Stimulated activated CD4-positive, alpha-beta T cell treated with anti-CD3 and anti-CD28 coated beads, Interleukin-1b, Interleukin-23, amount 100 ng/mL, for 4 hours (primary cell): ENCODE measurements at places on chromosomes 3 and 15.

DNA sequence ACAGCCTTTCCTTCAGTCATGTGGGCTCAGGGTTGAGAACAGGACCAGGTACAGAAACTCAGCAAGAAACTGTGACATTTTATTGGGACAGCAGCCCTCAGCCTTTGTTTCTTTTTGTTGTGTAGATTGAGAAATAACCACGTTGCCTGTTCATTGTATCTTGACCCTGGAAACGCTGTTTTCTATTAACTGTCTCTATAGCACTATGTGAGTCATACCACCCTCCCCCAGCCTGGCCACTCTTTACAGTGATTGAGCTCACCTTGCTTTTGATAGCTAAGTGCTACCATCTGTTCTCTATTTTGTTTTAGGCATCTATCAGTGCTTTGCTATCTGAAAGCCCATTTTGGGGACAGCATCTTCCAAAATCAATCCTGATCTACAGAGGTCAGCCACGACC, 127.9 kb downstream of the CD47 start:
- no peak for DNase-seq

- no peak for DNase-seq
Observed at GRCh38 chr3:40524222-40524567, 565 bp upstream of the ZNF621 start.

GRCh38 chr3:453106-453505, 256.5 kb downstream of the CHL1 start:
- DNase-seq, result no peak

GRCh38 chr3:14406336-14406735, 3.9 kb downstream of the SLC6A6 start:
- no peak for DNase-seq

GRCh38 chr15:101617390-101617965, 34.7 kb downstream of the TM2D3 start:
- DNase-seq, result no peak

DNA sequence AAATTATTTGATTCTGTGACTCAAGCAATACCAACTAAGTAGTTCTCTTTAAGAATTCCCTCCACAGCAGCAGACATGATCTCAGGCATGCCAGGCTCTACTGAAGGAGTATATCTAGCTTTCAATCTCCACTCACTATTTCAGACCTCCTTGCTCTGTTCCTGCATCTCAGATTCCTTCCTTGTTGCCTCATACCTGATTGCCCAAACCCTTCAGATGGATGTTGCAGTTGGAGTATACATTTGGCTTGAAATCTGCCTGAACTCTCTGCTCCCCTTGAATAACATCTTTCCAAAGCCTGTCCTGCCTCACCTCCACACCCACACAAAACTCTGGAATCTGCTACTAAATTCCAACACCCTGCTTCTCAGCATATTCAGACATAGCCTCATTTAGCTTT, 19.8 kb upstream of the TM4SF4 start:
- no peak for DNase-seq

DNA sequence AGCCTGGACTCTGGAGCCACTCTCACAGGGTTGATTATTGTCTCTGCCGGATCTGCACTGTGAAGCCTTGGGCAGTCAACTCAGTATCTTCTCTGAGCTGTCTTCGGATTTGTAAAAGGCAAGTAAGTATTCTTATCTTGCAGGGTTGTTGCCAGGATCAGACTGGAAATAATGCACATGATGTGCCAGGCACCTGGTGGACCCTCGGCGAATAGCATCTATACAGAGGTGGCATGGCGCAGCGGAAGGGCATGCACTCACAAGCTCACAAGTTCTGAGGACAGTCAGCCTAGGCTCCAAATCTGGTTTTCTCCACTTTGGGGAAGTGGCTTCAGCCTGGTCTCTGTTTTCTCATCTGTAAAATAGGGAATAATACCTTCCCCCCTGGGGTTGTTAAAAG, 113.9 kb downstream of the SRGAP3 start:
- no peak for DNase-seq

DNA sequence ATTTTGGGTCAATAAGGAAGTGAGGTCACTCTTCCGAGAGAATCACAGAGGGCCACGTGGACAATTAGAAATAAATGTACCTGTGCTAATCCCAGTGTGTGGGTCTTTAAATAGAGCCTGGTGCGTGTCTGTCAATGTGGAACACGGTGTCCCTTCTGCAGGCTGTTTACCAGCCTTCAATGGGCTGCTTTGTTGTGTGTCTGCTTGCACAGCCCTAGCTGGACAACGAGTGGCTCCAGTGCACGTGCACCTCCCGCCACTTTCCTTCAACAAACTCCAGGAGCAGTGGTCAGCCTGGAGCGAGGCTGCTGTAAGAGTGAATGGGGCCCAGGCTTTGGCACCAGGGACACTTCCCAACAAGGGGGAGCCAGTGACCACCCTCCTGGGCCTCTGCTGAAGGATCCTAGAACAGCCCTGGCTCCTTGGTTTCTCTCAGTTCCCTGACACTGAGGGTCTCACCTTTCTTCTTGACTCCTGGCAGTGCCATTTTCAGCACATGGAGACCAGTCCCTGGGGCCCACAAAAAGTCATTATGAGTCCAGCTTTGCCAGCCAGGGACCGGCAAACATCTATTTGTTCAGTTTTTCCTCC, 76.1 kb downstream of the ISG20 start:
- no peak for DNase-seq

DNA sequence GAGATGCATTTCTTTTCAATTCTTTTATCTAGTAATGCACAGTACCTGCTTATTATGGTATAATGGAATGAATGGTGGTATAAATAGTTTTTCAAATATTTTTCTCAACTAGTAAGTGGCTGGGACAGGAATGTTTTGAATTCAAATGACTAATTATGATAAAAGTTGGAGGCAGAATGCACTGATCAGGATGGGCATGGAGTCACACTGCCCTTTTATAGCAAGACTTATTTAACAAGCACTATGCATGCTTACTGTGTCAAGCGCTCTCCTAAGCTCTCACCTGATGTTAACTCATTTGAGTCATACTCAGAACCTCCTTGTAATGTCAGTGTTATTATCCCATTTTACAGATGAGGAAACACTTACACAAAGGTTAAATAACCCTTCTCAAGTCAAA, 221.8 kb downstream of the FEZF2 start:
- DNase-seq, result no peak

GRCh38 chr3:31903686-31904431, 77.2 kb downstream of the OSBPL10 start:
- no peak for DNase-seq

DNA sequence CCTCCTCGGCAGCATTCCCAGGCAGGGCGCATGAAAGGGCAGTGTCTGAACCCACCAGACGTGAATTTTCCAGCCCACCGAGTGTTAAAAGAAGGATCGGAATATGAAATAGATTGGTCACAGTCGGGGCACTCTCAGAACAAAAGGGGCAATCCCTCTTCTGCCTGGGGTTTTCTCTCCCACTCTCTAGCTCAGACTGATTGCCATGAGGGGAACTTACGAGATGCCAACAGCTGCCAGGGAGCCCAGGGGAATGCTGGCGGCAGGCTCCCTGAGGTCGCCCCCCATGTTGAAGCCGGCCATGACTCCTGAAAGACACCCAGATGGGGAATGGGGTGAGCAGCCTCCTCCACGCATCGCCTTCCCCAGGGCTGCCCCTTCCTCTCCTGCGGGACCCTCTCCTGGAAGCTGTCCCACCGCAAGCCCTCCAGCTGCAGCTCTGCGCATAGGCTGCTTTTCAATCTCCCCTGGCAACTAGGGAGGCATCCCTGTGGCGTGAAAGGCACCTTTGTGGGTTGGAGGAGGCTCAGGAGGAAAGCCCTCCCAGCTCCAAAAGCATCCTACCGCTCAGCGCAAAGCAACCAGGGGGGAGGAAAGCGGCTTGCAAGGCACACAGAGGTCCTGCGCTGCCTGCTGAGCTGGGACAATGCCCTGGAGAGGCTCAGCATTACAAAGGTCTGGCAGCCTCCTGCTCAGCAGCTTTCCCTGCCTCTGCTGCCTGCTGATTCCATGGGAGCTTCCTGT, 64.8 kb upstream of the HEG1 start:
- no peak for DNase-seq

- DNase-seq, result no peak
Observed at GRCh38 chr15:28989896-28990295, 104.1 kb downstream of the APBA2 start.

DNA sequence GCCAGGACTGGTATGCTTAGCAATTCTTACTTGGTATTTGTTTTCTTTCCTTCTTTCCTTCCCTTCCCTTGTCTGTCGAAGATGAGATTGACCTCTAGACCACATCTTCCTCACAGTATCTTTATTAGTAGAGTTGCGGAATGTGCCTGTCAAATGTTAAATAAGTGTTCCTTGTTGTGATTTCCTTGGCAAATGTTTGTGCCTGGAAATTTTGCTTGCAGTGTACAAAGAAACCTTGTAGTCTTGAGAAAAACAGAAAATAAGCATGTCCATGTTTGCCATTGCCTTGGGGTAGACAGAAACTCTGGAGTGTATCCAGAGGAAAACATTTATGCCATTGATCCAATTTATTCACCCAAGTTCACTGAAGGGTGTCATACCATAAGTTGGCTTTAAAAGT, 79.5 kb upstream of the ZNF385D start:
- no peak for DNase-seq

DNA sequence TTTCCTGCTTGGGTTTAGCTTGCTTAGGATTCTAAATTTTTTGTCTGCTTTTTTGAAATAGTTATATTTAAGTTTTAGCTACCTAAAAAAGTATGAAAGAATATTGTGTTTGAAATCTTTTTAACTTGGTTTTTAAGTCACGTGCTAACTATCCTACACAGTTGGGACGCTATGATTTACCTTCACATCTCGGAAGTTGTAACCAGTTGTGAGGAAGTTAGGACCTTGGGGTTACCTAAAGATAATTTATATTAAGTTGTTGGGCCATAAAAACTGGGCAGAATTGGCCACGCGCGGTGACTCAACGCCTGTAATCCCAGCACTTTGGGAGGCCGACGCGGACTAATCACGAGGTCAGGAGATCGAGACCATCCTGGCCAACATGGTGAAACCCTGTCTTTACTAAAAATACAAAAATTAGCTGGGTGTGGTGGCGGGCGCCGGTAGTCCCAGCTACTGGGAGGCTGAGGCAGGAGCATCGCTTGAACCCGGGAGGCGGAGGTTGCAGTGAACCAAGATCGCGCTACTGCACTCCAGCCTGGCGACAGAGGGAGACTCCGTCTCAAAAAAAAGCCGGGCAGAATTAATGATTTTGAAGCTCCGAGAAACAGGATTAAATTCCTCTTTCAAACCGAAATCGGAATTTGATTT, 1.0 kb downstream of the ZFAND6 start:
- no peak for DNase-seq
